ENCODE measurements at places on chromosomes 5 and 9.

- DNase-seq, result no peak
Measured at GRCh38 chr5:33205727-33206410, 234.9 kb upstream of the TARS1 start.

DNA sequence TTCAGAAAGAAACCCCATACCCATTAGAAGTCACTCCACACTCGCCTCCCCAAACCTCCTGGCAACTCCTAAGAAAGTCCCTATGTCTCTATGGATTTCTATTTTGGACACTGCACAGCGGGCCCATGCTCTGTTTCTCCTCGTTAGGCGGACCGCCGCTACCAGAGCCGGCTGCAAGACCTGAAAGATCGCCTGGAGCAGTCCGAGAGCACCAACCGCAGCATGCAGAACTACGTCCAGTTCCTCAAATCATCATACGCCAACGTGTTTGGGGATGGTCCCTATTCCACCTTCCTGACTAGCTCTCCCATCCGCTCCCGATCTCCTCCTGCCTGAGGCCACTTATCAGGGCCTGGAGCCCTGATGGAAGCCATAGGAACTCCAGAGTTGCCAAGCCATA is 4.6 kb upstream of the GLE1 start:
- no peak for DNase-seq

- no peak for DNase-seq
Measured at GRCh38 chr9:88872192-88872946, 118.9 kb upstream of the S1PR3 start.

- no peak for DNase-seq
Measured at GRCh38 chr5:123132316-123132715, 43.3 kb downstream of the PRDM6 start.
